Panc1 (cell line): ENCODE measurements at places on chromosomes 16 and 17. TPM values are rescaled to one million over a fixed set of nuclear protein-coding genes. Genes with fewer than 3 reads are reported as not detected.

DNA sequence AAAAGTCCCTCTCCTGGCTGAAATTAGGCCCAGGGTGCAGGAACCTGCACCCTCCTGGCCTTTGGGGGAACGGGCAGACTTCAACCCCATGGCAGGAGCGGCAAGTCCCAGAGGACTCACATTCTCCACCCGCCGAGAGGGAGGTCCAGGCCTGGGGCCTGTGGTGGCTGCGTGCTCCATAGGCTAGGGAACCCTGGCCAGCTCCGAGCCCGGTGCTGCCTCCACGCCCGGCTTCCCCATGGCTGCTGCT is 130 bp downstream of the CCDC78 start:
- peaks cover 13% of the 10 kb centered on the region for H3K4me1 ChIP-seq
- peak overlapping the region; percentile 54; the same call in 1 of the 2 replicates for H3K27ac ChIP-seq
- DNase-seq = no peak
- H3K27me3 ChIP-seq = no peaks in the 10 kb centered on the region

The FZD2 gene
- total RNA-seq = 35.4 TPM

DNA sequence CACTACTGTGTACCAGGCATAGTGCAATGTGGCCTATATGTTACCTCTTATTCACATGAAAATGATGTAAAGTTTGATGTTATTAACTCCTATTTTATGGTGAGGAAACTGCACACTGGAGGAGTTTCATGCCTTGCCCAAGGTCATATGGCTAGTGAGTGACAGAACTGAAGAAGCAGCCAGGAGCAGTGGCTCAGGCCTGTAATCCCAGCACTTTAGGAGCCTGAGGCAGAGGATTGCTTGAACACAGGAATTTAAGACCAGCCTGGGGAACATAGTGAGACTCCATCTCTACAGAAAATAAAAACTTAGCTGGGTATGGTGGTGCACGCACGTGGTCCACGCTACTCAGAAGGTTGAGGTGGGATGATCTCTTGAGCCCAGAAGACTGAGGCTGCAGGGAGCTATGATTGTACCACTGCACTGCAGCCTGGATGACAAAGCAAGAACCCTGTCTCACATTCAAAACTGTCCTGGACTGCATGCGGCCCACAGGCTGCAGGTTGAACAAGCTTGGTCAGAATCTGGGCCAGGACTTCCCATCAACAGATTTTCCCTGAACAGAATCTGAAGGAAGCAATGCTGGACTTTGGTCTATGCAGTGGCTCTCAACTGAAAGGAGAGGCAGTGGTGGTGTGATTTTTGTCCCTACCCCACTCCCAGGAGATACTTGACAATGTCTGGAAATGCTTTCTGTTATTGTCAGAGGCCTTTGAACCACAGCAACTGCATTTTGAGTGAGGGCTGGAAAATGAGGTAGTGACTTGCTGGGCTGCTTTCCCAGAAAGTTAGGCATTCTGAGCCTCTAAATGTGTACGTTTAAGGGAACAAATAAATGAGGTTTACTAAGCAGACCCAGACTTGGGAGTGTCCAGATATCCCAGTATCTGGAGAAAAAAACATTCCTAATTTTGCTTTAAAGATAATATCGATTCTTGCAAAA is 479.5 kb downstream of the TMEM114 start:
- no peak overlapping the region for H3K4me3 ChIP-seq
- H3K36me3 ChIP-seq = no peaks in the 10 kb centered on the region
- no peaks in the 10 kb centered on the region for H3K4me1 ChIP-seq
- no peaks in the 10 kb centered on the region for H3K27me3 ChIP-seq
- H3K27ac ChIP-seq = no peak overlapping the region

- H3K27ac ChIP-seq = no peak overlapping the region
- no peaks in the 10 kb centered on the region for H3K27me3 ChIP-seq
- H3K36me3 ChIP-seq = no peaks in the 10 kb centered on the region
- H3K4me3 ChIP-seq = no peak overlapping the region
Observed at GRCh38 chr17:56478836-56479447, 114.6 kb upstream of the NOG start.

DNA sequence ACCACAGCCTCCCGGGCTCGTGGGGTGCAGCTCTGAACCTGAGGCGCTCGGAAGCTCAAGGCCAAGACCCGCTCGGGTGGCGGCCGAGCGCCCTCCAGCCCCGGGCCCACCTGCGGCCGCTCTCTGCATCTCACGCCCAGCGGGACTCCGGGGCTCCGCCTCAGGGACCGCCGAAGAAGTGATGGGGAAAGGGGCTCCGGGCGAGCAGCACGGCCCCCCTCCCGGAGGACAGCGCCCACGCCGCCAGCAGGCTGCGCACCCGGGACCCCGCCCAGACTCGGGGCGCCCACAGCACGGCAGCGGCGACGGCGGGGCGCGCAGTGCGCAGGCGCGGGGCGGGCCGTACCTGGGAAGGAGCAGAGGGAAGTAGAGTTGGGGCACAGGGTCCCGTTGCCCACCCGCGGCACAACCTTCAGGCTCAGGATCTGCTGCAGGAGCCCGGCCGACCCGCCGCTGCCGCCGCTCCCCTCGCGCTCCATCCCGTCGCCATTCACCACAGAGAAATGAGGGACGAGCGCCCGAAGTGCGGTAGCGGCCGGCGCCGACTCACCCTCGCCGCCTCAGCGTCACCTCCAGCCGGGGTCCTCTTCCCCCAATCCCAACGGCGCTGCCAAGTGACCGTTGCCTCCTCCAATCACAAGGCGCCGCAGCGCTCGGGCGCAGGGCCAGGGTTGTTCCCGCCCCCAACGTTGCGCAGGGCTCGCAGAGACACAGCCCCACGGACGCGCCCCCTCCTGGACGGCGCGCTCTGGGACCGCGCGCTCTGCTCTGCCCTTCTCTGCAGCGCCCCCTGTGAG is at the start of gene TMEM170A:
Gene TMEM170A, minus strand, starts transcription at position 568 of the 797 bp plus-strand sequence. Its CDS starts 89 bp downstream, at position 479.
- peak within 1 kb of the TSS; percentile 75 for H3K27ac ChIP-seq
- H3K4me1 ChIP-seq = no peaks in the 10 kb centered on the region; the same call in 1 of the 2 replicates
- peak; percentile 87 for DNase-seq

The TEDC2 gene
- 25.0 TPM for total RNA-seq

The SLC6A4 gene
- not detected for total RNA-seq

DNA sequence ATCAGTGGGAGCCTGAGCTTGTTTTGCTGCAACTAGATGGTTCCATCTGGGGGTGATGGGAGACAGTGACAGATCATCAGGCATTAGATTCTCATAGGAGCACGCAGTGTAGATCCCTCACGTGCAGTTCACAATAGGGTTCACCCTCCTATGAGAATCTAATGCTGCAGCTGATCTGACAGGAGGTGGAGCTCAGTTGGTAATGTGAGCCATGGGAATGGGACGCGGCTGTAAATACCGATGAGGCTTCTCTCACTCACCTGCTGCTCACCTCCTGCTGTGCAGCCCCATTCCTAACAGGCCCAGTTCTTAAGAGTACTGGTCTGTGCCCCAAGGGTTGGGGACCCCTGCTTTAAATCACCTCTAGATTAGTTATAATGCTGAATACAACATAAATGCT is 137.5 kb upstream of the PLEKHM1 start:
- H3K4me3 ChIP-seq = no peak overlapping the region
- no peaks in the 10 kb centered on the region for H3K36me3 ChIP-seq
- no peak overlapping the region for H3K27ac ChIP-seq
- H3K27me3 ChIP-seq = no peaks in the 10 kb centered on the region
- no peak for DNase-seq

The KRT14 gene
- not detected for total RNA-seq

DNA sequence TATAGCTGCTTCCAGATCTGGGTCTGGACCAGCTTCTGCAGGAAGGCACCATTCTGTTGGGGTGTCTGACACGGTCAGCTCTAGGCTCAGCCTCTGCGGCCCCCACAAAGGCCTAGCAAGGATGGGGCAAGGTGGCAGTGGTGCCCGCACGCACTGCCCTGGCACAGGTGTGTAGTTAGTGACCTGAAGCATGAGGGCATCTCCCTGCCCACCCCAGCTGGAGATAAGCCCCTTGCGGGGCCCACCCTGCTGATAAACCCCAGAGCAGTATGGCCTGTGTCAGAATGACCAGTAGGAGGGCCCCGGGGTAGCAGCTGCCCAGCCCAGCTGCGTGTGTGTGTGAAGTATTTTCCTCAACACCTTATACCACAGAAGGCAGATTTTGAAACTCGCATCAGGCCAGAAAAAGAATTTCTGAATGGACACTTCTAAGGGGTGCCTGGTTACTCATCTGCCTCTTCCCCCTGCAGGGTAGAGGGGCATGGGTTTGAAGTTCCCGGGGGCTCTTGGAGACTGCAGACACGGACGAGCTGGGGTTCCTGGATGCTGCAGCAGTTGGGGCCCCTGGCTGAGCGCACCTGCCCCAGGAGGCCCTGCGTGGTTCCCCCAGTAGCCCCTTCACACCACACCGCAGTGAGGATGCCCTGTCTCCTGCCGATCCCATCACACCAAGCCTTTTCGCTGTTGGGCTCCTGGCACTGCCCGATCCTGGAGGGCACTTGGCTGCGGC is 4.5 kb downstream of the ARHGDIA start:
- H3K27ac ChIP-seq = peak overlapping the region; percentile 90
- H3K27me3 ChIP-seq = no peaks in the 10 kb centered on the region
- no peak for DNase-seq
- peaks cover 9% of the 10 kb centered on the region; the same call in 1 of the 2 replicates for H3K36me3 ChIP-seq
- no peak overlapping the region for H3K4me3 ChIP-seq

The PGAP3 gene
- total RNA-seq = 21.8 TPM

GRCh38 chr17:50527155-50527762 is 5.3 kb upstream of the EPN3 start:
- no peaks in the 10 kb centered on the region for H3K36me3 ChIP-seq
- H3K27me3 ChIP-seq = no peaks in the 10 kb centered on the region
- no peak overlapping the region for H3K27ac ChIP-seq
- peaks cover 4% of the 10 kb centered on the region for H3K4me1 ChIP-seq

GRCh38 chr17:64006361-64007088 is 8.4 kb downstream of the PRR29 start:
- no peaks in the 10 kb centered on the region for H3K27me3 ChIP-seq
- H3K36me3 ChIP-seq = no peaks in the 10 kb centered on the region
- no peak overlapping the region for H3K27ac ChIP-seq
- no peak overlapping the region for H3K4me3 ChIP-seq
- no peak for DNase-seq

DNA sequence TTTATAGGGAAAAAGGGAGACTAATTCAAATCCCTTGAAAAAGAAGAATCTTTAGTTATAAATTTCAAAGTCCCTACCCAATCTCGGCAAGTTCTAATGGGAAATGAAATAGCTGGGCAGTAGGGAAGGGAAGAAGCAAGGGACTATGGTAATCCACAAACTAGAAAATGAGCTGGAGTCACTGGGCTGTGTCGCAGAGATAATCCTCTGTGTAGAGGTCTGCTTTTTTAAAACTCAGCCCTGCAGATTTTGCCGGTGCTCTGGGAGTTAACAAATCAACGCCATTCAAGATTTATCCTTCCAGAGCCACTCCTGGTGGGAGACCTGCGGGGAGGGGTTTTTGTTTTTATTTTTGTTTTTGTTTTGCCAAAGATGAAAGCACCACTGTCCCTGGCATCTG is 20.8 kb downstream of the SNX11 start:
- peaks cover 13% of the 10 kb centered on the region for H3K4me1 ChIP-seq
- H3K4me3 ChIP-seq = no peak overlapping the region
- no peak for DNase-seq
- no peaks in the 10 kb centered on the region for H3K36me3 ChIP-seq
- no peak overlapping the region for H3K27ac ChIP-seq

DNA sequence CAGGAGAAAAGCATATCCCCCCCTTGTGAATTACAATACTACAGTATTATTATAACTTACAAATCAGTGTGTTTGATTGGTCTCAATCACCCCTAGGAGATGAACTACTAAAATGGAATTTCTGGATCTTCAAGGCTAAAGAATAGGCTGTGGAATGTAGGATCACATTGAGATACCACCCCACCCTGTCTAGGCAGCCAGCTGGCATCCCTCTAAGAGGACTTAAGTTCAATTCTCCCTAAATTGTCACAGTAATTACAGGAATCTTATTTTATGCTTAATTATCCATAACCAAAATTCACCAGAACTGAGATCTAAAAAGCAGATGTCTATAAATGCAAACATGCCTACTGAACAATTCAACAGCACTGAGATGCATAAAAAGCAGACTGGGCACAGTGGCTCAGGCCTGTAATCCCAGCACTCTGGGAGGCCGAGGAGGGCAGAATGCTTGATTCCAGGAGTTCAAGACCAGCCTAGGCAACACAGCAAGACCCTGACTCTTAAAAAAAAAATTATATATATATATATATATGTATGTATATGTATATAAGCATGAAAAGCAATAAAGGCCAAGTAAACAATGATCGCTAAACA is 12.0 kb downstream of the AP1G1 start:
- DNase-seq = no peak
- H3K36me3 ChIP-seq = no peaks in the 10 kb centered on the region; the same call in 1 of the 2 replicates
- no peak overlapping the region for H3K4me3 ChIP-seq
- 0 out of 2 replicates have a peak, but pooled peaks cover 2% of the 10 kb centered on the region for H3K4me1 ChIP-seq
- H3K27ac ChIP-seq = no peak overlapping the region

GRCh38 chr17:5419356-5419958 is at the start of gene NUP88:
NUP88 (minus strand) TSS chr17:5419662; CDS start chr17:5419650, 12 bp downstream.
- no peaks in the 10 kb centered on the region for H3K27me3 ChIP-seq
- peak within 1 kb of the TSS; percentile 96 for H3K27ac ChIP-seq
- peaks cover 20% of the 10 kb centered on the region for H3K4me1 ChIP-seq
- peak within 1 kb of the TSS; percentile 74 for H3K4me3 ChIP-seq

GRCh38 chr17:51298508-51299371 is 38.4 kb downstream of the UTP18 start:
- H3K27ac ChIP-seq = no peak overlapping the region
- H3K27me3 ChIP-seq = no peaks in the 10 kb centered on the region
- peak; percentile 18 for DNase-seq
- H3K4me3 ChIP-seq = no peak overlapping the region
- H3K36me3 ChIP-seq = peaks cover 12% of the 10 kb centered on the region; the same call in 1 of the 2 replicates

The EMP2 gene
- total RNA-seq = 13.8 TPM

The LRRC36 gene
- total RNA-seq = 0.54 TPM

The CIITA gene
- total RNA-seq = 0.41 TPM

DNA sequence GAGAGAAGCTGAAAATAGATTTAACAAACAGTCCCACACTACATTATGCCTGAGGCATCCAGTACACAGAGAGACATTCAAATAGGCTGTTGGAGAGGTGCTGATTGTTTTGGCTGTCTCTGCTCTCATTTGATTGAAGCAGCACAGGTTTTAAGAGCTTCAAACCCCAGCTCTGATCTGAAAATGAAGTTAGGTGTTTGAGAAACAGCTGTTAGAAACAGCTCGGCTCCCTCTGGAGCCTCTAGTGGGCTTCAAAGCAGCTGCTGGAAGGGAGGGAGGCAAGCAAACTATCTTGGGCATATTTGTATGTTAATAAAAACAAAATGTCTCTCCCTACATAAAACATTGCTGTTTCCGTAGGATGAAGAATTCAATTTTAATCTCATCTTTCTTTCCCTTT is 607.3 kb upstream of the GOT2 start:
- H3K4me1 ChIP-seq = no peaks in the 10 kb centered on the region
- DNase-seq = no peak
- no peaks in the 10 kb centered on the region for H3K27me3 ChIP-seq
- H3K36me3 ChIP-seq = no peaks in the 10 kb centered on the region
- H3K27ac ChIP-seq = no peak overlapping the region

The CACNG5 gene
- 0.21 TPM for total RNA-seq

- H3K36me3 ChIP-seq = no peaks in the 10 kb centered on the region
- H3K27ac ChIP-seq = no peak overlapping the region
- no peak for DNase-seq
Observed at GRCh38 chr17:73695035-73695738, 50.9 kb upstream of the SDK2 start.
